Activated CD4-positive, alpha-beta T cell treated with anti-CD3 and anti-CD28 coated beads, Interleukin-2, amount 10 ng/mL, durations not matched to agents 24 days and 14 days (primary cell): ENCODE measurements at places on chromosomes 5 and 9. TPM values are rescaled to one million over a fixed set of nuclear protein-coding genes. Genes with fewer than 3 reads are reported as not detected.

DNA sequence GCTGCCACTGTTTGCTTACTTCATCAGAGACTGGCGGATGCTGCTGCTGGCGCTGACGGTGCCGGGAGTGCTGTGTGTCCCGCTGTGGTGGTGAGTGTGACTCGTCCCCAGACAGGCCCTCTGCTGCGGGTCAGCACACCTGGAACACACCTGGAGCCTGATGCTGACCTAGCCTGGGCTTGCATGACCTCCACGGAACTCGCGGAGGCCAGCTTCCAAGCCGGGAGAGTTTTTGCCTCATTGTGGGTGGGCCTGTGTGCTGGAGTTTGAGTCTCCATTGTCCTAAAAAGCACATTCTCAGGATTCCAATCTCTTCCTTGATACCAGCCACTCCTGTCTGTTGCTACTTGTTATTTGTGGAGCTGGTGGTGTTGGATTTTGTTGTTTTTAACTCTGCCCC, 28.1 kb downstream of the SLC22A4 start:
- DNase-seq, result no peak

Gene PCDHGA4
- 0.33 and 0.37 TPM in 2 replicates for total RNA-seq

Gene TNFSF8
- total RNA-seq, result 148 and 150 TPM in 2 replicates

- no peak for DNase-seq
Observed at GRCh38 chr9:138080979-138081378, 203.4 kb downstream of the CACNA1B start.

DNA sequence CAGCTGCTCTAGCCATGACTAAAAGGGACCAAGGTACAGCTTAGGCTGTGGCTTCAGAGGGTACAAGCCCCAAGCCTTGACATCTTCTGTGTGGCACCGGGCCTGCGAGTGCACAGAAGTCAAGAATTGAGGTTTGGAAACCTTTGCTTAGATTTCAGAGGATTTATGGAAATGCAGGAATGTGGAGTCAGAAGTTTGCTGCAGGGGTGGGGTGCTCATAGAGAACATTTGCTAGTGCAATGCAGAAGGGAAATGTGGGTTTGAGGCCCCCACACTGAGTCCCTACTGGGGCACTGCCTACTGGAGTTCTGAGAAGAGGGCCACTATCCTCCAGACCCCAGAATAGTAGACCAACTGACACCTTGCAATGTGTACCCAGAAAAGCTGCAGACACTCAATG, 624.9 kb upstream of the FTMT start:
- no peak for DNase-seq

- no peak for DNase-seq
Observed at GRCh38 chr5:152372875-152373274, 32.2 kb downstream of the NMUR2 start.

- peak; percentile 81 for DNase-seq
Observed at GRCh38 chr9:34375901-34376595, 650 bp downstream of the MYORG start.

GRCh38 chr9:7287065-7287464, 512.5 kb downstream of the DMAC1 start:
- no peak for DNase-seq

GRCh38 chr9:127565231-127565630, 46.8 kb upstream of the STXBP1 start:
- no peak for DNase-seq

Gene SNCAIP
- not detected in 2 replicates for total RNA-seq

Gene RNF183
- total RNA-seq, result 0.12 TPM in 1 of 2 replicates, not detected in the other

DNA sequence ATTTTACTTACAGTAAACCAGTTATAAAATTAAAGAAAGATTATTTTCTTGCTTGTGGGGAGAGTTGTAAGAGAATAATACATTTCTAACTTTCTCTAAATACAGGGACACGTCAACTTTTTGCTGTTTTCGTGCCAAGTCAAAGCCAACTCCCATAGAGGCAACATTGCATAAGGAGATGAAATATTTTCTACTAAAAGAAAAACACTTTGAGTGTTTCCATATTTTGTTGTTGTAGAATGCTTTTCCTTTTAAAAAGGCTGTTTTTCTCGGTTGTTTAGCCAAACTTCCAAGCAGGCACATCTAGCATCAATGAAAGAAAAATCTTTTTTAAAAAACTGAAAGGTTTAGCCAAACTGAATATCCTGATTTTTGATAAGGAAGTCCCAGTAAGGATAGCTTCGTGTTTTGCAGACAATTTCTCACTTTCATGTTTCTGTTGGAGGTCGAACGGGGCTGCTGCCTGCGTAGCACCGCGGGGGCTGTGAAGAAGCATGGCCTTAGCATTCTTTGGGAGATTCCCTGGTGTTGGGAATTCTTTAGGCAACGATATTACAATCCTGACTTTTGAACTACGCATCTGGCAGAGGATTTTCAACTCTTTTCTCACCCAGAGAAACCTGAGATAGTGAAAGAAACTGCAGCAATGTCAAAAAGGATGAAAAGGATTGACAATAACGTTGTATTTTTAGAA, 108.1 kb upstream of the FBXL7 start:
- no peak for DNase-seq

Gene FUT7
- total RNA-seq, result 0.09 TPM in 1 of 2 replicates, not detected in the other

Gene PCDHB15
- not detected in 2 replicates for total RNA-seq

DNA sequence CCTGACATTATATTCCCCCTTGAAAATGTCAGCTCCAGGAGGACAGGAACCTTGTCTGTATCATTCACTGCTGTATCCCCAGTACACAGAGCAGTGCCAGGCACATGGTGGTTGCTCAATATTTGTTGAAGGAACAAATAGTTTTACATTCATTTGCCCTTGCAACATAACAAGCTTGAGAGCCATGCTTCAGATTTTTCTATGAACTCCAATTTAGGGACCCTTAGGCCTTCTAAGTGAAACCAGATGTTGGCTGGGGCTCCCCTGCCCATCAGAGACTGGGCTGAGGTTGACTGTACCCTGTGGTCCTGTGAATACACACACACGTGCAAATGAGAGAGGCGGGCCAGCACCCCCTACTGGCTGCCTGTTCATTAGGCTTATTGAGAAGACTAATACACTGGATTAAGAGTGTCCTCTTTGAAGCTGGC, 214.9 kb upstream of the WWC1 start:
- peak; percentile 59 for DNase-seq

Gene GABRB2
- total RNA-seq, result not detected in 2 replicates

GRCh38 chr5:590346-590745, 21.8 kb upstream of the CEP72 start:
- DNase-seq, result no peak

- DNase-seq, result no peak
Observed at GRCh38 chr9:110894731-110895130, 143.5 kb downstream of the LPAR1 start.

GRCh38 chr9:132412089-132412488, 2.1 kb downstream of the CFAP77 start:
- peak; percentile 75 for DNase-seq

Gene IL33
- total RNA-seq, result not detected in 2 replicates

Gene NDUFS6
- 37.8 and 40.3 TPM in 2 replicates for total RNA-seq

Gene FIBCD1
- total RNA-seq, result not detected in 2 replicates

Gene DELE1
- 66.7 and 72.0 TPM in 2 replicates for total RNA-seq

Gene ZNF883
- total RNA-seq, result 0.24 TPM in 1 of 2 replicates, not detected in the other

GRCh38 chr9:87389936-87390335, 107.7 kb upstream of the DAPK1 start:
- DNase-seq, result no peak

Gene NR5A1
- not detected in 2 replicates for total RNA-seq

Gene DMRTA1
- total RNA-seq, result not detected in 2 replicates

Gene MLANA
- total RNA-seq, result not detected in 2 replicates

DNA sequence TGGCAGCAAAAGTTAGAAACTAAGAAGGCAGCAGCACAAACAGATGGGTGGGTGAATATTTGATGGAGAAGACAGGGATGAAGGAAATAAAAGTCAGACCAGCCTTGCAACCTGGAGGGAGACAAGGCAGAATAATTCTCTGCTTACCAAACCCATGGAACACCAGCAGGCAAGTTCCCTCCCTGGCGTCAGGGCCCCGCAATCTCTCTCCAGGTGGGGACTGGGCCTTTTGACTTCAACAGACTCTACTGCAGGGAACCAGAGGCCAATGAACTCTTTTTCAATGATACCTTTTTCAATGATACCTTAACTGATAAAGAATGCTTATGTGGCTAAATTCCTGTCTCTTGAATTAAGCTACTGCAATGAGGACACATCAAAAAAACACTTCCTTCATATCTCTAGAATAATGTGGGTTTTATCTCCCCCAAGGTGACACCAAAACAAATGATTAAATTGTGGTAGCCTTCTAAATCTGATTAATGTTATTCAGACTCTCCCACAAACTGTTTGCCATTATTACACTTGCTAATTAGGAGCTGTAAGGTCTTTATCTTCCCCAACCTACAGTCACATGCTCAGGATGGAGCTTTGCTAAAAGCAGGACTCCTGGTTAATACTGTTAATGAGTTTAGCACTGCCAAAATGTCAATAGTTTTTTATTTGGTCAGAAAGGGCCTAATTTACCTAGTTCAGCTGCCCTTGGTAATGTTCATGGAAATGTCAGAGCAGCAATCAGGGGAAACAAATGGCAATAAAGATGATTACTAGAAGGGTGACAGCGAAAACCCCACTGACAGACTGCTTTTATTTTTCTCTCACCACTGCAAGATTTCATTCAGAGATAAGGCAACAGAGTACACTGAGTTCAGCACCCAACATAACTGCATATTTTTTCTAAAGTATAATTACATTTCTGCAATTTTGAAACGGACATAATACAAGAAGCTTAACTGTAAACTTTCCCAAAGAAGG, 165.5 kb downstream of the TSSK1B start:
- DNase-seq, result no peak

- DNase-seq, result no peak
Observed at GRCh38 chr5:176628406-176629228, 1.7 kb downstream of the SNCB start.

DNA sequence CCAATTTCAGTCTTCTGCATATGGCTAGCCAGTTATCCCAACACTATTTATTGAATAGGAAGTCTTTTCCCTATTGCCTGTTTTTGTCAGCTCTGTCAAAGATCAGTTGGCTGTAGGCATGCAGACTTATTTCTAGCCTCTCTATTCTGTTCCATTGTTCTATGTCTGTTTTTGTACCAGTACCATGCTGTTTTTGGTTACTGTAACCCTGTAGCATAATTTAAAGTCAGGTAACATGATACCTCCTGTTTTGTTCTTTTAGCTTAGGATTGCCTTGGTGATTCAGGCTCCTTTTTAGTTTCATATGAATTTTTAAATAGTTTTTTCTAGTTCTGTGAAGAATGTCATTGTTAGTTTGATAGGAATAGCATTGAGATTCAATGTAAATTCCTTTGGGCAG, 104.9 kb upstream of the SLCO6A1 start:
- DNase-seq, result no peak

- no peak for DNase-seq
Observed at GRCh38 chr9:70561786-70562395, 147.4 kb upstream of the KLF9 start.

DNA sequence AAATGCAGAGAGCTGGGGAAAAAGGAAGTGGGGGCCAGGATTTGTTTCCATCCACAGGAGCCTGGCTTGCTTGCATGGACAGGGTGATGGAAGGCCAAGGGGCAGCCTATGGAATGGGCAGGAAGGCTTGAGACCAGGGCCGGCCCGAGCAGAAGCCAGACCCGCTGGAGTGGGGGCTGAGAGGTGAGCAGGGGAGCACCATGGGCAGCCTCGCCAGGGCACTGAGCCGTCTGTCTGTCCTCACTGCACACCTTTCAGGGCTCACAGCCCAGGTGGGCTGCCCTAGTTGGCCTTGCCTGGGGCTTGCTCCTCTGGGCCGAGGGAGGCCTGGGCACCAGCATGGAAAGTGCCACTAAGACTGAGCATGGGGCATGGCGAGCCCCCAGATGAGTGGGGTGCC, 58.6 kb upstream of the CNOT6 start:
- no peak for DNase-seq

Gene PRUNE2
- 0.40 and 0.50 TPM in 2 replicates for total RNA-seq

DNA sequence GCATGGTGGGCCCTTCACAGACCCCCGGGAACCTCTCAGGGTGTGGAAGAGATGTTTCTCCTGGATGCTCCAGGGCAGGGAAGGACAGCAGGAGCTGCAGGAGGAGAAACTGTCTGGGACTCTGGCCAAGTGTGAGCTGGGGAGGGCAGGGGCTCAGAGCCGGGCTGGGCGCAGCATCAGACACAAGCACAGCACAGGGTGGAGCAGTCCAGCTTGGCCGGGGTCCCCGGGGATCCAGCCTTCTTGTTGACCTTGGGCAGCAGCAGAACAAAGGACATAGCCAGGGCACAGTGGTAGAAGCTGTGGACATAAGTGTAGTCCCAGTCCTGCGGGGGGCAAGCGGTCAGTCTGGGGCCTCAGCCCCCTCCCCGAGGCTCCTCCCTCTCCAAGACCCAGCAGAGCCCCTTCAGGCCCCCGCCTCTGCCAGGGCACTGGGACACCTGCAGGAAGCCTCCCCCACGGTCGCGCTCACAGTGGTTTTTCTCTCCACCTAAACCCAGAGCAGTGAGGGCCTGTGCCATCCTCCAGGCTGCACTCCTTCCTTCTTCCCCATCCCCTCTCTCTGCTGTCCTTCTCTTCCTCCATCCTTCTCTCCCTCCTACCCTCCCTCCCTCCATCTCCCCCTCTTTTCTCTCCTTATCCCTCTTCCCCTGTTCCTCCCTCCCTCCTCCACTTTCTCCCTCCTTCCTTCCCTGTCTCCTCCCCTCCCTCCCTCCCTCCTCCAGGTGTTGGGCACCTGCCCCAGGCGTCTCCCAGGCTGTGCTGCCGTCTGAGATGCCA, 10.1 kb downstream of the MYMK start:
- no peak for DNase-seq

DNA sequence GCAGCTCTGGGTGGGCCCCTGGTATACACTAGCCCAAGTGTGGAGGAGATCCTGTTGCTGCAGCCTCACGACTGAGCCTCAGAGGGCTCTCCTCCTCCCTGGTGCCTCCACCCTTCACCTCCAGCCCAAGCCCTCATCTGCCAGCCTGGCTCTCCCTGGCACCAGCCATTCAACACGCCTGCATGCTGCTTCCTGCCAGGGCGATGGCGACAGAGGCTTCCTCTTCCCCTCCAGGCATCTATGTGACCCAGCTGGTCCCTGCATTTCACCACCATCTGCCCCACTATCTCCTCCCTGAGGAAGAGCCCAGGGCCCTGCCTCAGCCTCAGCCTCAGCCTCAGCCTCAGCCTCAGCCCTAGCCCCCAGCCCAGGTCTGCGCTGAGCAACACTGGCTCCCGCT, 54.8 kb upstream of the ANGPTL2 start:
- DNase-seq, result no peak

DNA sequence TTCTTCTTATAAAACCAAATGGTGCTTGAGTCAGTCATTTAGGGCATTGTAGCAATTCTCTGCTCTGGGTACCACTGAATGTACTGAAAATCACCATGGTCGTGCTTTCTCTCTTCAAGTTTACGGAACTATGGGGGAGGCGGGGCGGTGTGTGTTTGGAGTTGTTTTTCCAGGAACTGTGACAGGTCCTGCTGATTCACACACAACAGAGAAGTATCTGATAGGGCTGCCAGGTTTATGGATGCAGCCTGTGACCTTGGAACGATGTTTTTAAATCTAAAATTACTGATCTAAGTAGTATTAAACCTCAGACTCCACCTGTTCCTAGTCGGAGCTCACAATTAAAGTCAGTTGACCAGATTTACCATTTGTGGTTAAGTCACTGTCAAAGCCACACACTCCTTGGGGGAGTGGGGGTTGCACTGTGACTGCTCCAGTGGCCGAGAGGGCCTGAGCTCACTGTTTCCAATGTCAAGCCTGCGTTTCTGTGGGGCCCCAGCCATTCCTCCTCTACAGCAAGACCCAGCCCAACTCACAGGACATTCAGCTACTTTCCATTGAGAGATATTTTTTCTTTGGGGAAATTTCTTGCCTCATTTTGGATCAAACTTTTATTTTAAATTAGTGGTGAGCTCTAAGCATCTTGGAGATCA, 44.4 kb downstream of the GADD45G start:
- DNase-seq, result no peak
